Activated CD8-positive, alpha-beta memory T cell treated with anti-CD3 and anti-CD28 coated beads for 48 hours (primary cell): ENCODE measurements at places on chromosomes 6 and 20.

DNA sequence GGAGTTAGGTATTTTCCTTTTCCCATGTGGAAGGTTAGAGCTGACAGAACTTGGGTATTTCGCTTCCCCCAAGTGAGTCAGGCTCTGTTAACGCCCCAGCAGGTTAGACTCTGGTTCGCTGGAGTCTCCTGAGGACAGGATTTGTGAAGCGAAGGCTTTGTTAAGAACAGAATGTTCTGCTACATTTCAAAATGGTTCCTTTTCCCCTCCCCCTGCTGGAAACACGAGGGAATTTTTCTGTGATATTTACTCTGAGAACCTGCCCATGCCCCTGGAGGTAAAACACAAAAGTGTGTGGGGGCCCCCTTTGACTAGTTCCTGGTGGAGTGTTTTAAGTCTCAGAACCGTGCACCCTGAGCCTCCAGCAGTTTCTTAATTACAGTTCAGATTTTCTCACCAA is 731.4 kb upstream of the CITED2 start:
- no peak for DNase-seq

GRCh38 chr6:165662041-165662748 is 846 bp downstream of the PDE10A start:
- no peak for DNase-seq

- no peak for DNase-seq
Observed at GRCh38 chr6:129744201-129744879, 34.4 kb upstream of the ARHGAP18 start.

DNA sequence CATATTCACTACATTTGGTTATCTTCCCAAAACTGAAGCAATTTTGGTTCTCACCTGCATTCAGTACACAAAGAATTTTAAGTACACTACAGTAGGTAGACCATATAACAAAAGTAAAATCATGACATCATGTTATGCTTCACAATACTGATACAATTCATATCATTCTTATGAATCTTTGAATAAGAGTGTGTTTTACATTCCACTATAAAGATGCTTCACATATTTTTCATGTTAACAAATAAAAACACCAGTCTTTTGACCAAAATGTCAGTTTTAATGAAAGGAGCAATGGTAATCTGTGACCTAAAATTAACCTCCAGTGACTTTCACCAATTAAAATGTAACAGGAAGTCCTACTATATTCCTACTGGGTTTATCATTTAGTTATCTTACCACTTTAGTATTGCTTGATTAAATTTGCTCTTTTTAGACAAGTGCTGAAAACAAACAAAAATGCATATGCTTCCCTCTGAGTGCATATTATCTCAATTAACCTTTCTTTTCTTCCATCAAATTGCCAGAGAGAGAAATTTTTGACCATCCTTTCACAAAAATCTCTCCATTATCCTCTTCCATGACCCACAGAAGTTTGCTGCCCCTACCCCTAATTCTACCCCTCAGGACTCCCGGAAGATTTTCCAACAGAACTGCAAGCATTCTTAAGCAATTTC is 49.3 kb downstream of the PHIP start:
- no peak for DNase-seq

DNA sequence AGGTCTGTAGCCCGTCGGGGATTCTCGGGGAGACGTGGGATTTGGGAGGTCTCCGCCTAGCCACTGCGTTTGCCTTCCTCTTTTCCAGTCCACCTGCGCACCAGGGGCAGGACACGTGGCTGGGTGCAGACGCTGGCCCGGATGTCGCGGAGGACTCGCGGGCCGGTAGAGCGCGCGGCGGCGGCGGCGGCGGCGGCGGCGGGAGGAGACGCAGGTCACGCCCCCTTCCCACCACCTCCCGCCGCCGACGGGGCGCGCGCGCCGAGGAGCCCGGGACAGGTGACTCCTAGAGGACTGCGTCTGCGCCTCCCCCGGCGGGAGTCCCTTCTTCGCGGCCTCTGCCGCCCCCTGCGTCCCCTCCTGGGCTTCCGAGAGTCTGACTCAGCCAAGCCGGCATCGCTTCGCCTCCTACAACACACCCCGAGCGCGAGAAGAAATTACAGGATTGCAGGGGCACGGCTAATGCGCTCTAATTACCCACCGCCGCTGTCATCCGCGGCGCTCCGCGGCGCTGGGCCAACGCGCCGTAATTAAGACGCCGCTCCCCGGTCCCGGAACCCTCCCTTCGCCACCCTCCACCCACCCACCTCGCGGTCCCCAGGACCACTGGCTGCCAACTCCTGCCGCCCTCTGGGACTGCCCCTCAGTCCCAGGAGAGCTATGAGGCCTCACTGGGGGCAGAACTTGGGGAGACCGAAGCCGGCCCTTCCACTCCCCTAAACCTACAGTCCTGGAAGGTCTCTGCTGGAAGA is 124.5 kb downstream of the MRPL14 start:
- DNase-seq = peak; percentile 40

GRCh38 chr6:34093854-34094430 is 51.9 kb downstream of the GRM4 start:
- no peak for DNase-seq

GRCh38 chr6:144178323-144178722 is 28.0 kb downstream of the STX11 start:
- no peak for DNase-seq

GRCh38 chr6:27157459-27158315 is 89.8 kb upstream of the PRSS16 start:
- peak; percentile 68 for DNase-seq

- no peak for DNase-seq
Observed at GRCh38 chr20:59972037-59972801, 14.0 kb downstream of the CDH26 start.

- no peak for DNase-seq
Observed at GRCh38 chr20:35626386-35627001, 10.9 kb downstream of the SPAG4 start.

DNA sequence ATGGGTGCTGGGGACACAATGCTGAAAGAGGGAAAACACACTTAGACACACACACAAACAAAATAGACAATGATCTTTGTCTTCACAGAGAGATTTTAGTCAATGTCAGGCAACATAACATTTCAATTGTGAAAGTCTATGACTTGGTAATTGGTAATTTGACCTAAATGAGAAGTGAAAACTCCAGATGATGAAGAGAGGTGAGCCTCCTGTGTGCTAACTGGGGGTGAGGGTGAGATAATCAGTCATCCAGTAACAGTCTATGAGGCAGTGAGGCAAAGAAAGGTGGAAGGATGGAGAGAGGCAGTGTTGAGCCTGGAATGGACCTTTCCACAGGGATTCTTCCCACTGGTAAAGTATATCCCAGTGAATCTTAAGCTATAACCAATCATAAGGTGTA is 744.2 kb downstream of the MAFB start:
- no peak for DNase-seq

- no peak for DNase-seq
Observed at GRCh38 chr20:6827472-6827871, 60.0 kb downstream of the BMP2 start.

DNA sequence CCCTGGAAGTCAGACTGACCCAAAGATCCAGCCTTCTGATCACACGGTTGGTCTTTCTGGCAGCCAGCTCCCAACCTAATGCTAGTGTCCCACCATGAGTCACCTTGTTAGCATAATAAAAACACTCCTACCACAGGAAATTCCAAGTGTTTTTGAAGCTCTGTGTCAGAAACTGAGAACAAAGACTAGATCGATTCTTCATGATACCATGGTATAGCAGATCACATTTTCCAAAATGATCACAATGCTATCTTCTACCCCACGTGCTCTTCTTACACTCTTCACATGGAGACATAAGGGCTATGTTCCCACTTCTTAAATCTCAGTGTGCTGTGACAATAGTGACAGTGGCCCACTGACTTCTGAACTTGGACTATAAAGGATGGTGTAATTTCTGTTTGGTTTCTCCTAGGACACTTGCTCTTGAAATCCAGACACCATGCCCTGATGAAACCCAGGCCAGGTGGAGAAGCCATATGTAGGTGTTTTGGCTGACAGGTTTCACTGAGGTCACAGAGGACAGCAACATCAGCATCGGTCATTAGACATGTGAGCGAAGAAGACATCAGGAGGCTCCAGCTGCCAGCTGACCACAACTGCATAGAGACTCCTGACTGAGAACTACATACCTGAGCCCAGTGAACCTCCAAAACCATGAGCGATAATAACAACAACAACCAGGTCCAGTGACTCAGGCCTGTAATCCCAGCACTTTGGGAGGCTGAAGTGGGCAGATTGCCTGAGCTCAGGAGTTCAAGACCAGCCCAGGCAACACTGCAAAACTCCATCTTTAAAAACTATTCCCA is 57.5 kb downstream of the MKKS start:
- no peak for DNase-seq

DNA sequence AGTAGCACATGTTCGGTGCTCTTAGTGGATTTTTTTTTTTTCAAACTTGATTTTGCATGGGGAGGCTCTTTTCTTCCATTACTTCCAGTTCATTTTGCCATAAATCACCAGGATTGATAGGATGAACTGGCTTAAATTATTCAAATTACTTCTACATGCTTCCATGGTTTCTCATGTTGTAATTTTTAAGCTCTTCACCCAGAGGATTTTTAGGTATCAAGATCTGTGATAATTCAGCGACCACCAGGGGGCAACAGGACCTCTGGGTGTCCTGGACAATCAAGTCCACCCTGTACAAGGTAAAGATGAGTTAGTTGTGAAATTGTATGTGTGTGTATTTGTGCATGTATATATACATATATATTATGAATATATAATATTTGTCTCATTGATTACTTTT is 4.2 kb upstream of the EPHA7 start:
- DNase-seq = no peak

GRCh38 chr20:41044409-41045062 is 15.9 kb downstream of the TOP1 start:
- DNase-seq = no peak

- no peak for DNase-seq
Observed at GRCh38 chr6:44917430-44917829, 410.7 kb upstream of the RUNX2 start.

DNA sequence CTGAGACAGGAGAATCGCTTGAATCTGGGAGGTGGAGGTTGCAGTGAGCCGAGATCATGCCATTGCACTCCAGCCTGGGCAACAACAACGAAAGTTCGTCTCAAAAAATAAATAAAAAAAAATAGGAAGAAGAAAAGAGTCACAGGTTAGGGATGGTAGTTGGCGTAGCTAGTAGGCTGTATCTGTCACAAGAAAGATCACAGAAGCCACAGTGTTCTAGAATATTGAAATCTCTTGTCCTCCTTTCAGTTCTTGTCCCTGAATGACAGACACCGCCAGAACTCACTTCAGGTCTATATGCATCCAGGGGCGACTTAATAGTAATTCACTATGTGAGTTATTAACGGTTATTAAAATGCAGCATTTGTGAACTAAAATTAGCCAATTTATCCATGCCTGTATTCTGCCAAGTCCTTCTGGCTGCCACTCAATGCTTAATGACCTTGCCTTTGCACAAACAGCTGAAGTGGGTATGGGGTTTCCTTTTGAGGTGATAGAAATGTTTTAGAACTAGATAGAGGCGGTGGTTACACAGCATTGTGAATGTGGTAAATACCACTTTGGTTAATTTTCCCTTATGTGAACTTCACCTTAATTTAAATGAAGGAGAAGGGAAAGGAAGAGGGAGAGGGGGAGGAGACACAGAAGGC is 41.3 kb upstream of the ZMYND8 start:
- DNase-seq = no peak

DNA sequence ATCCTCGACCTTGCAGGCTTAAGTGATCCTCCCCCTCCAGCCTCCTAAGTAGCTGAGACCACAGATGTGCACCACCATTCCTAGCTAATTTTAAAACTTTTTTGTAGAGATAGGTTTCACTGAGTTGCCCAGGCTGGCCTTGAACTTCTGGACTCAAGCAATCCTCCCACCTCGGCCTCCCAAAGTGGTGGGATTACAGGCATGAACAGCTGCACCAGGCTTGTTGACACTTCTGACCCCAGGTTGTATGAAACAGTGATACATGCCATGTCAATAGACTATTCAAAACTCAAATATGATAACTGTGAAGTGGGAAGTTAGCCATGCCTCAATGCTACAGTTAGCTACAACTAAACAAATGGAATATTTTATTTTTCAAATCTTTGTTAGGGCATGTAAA is 20.1 kb upstream of the SHLD1 start:
- no peak for DNase-seq

DNA sequence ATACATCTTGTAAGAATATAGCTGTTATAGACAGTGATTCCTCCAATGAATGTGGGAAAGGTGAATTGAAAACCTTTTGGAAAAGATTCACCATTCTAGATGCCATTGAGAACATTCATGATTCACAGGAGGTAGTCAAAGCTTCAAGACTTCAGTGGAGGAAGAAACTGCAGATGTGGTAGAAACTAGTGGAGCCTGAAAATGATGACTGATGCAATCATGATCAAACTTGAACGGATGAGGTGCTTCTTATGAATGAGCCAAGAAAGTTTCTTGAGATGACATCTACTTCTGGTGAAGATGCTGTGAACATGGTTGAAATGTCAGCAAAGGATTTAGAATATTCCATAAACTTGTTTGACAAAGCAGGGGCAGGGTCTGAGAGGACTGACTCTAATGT is 66.7 kb upstream of the C6orf118 start:
- no peak for DNase-seq

GRCh38 chr20:36399147-36399968 is 93.2 kb downstream of the DLGAP4 start:
- DNase-seq = no peak

DNA sequence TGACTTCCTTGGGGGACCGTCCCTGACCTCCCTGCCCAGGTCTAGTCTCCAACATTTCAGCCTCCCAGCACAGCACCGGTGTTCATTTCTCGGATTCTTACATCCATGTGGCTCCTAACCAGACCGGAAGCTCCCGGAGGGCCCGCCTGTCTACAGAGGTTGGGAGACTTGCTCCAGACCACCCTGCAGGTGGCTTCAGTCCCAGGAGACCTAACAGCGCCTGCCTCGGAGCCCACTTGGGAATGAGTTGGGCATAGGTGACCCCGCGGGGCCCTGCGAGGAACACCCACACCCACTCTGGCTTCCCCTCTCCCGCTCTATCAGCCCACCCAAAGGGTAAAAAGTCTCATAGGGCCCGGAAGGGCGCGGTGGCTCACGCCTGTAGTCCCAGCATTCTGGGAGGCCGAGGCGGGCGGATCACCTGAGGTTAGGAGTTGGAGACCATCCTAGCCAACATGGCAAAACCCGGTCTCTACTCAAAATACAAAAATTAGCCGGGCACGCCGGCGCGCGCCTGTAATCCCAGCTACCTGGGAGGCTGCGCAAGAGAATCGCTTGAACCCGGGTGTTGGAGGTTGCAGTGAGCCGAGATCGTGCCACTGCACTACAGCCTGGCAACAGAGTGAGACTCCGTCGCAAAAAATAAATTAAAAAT is 5.4 kb downstream of the DPPA5 start:
- DNase-seq = no peak

- no peak for DNase-seq
Observed at GRCh38 chr6:25535632-25536225, 116.3 kb upstream of the SCGN start.
